Left hindlimb (tissue), 1 donor: ENCODE measurements at places on chromosomes 3 and 15.

DNA sequence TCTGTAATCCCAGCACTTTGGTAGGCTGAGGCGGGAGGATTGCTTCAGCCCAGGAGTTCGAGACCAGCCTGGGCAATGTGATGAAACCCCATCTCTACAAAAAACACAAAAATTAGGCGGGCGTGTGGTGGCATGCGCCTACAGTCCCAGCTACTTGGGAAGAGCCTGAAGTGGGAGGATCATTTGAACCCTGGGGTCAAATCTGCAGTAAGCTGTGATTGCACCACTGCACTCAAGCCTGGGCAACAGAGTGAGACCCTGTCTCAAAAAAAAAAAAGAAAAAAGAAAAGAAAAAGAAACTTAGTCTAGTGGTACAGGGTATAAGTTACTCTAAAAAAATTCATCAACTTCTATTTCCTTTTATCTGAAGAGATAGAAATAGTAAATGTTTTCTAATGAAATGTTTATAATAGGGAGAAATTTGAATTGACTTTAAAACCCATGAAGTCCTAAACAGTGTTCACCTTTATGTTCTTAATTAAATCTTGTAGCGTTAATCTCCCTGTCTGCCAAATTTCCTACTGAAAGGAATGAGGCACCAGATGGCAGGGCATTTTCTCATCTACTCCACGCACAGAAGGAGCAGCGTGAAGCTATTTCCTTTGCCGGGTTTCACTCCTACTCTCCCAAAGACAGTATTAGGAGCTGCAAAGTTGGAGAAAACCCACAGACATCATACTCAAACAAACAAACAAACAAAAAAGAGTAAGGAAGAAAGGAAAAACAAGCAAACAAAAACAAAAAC, 1.9 kb downstream of the PCLAF start:
- no peak for DNase-seq

- DNase-seq: no peak
These were observed 6.6 kb upstream of the TPRG1 start for GRCh38 chr3:189165092-189165612.

- DNase-seq: no peak
These were observed 116.8 kb downstream of the GALK2 start for GRCh38 chr15:49286649-49287404.

GRCh38 chr3:48575366-48575765, 11.8 kb upstream of the UCN2 start:
- DNase-seq: no peak

- no peak for DNase-seq
These were observed 175.8 kb downstream of the XXYLT1 start for GRCh38 chr3:195095035-195095703.

DNA sequence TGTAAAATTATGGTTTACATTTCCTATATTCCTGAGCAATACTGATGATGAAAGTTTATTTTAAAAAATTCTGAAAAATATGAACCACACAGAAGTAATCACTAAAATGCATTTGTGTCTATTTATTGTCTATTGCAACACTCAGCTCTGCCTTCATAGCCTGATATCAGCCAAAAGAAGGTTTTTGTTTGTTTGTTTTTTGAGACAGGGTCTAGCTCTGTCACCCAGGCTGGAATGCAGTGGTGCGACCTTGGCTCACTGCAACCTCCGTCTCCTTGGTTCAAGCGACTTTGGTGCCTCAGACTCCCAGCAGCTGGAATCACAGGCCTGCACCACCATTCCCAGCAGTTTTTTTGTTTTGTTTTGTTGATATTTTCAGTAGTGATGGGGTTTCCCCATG, 1560.2 kb downstream of the SI start:
- DNase-seq: no peak

DNA sequence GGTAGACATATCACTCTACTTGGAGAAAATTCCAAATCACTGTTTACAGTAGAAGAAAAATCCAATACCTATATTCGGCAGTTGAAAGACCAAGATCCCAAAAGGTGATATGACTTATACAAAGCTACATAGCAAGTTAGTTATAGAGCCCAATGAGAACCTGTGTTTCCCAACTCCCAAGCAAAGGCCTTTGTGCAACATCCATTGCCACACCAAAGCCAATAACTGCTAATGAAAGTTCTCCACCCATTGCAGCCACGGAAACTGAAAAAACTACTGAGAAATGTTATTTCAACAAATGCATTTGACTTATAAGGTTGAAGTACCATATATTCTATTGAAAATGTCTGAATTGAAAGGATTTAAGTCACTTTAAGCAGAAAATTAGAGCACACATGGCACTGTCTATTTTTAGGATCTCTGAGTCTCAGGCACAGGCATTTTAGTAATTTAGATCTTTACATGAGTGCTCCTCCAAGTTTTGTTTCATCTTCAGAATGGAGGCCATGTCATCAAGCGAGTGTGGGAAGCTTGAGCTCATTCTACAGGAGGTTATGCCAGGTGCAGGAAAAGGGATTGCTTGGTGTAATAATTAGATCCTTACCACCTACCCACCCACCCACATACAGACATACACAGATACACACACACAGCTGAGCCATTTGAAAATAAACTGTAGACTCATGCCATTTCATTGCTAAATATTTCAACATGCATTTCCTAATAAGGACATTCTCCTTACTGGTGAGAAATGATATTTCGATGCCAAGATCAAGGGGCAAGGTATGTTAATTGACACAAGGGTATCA, 19.7 kb upstream of the ANO10 start:
- DNase-seq: no peak

DNA sequence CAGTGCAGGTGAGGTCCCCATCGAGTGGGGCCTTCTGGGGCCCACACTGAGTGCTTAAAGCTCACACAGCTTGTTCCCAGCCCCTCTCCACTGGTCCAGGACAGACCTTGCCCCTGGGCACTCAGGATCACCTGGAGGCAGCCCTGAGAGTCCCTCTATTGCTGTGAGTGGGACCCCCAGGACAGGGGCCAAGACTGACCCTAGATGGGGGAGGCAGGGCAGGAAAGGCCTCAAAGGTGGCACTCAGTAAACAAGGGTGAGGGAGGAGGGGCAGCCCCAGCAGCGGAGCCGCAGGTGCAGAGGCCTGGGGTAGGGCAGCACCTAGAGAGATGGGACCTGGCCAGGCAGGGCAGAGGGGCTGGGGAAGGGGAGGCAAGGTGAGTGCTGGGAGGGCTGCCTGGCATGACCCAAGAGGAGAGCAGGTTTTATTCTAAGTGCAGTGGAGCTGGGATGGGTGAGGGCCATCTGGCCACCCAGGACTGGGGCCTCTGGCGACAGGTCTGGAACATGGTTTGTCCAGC, 27.9 kb downstream of the CFAP100 start:
- no peak for DNase-seq

GRCh38 chr3:136194409-136195257, 1.5 kb downstream of the MSL2 start:
- DNase-seq: peak; percentile 35

- no peak for DNase-seq
These were observed 11.8 kb upstream of the CSTA start for GRCh38 chr3:122313281-122313680.

GRCh38 chr15:101104141-101104540, 147.7 kb downstream of the CHSY1 start:
- no peak for DNase-seq

- DNase-seq: peak; percentile 60
These were observed 166.0 kb downstream of the NTRK3 start for GRCh38 chr15:88090481-88091011.

DNA sequence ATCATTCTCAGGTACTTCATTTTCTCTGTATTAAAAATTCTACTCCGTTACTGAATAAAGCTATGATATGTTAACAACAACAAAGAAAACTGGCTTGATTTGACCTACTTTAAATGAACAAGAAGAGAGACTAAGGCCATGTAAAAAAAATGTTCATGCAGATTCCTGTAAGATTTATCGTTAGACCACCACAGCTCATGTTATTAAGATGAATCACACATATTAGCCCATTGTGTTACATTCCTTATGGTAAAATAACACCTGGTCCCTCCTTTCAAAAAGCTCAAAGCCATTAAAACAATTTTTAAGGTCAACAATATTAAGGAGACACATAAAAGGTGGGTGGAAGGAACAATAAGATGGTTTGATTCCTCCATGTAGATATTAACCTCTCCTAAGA, 6.3 kb downstream of the THOC7 start:
- DNase-seq: no peak

DNA sequence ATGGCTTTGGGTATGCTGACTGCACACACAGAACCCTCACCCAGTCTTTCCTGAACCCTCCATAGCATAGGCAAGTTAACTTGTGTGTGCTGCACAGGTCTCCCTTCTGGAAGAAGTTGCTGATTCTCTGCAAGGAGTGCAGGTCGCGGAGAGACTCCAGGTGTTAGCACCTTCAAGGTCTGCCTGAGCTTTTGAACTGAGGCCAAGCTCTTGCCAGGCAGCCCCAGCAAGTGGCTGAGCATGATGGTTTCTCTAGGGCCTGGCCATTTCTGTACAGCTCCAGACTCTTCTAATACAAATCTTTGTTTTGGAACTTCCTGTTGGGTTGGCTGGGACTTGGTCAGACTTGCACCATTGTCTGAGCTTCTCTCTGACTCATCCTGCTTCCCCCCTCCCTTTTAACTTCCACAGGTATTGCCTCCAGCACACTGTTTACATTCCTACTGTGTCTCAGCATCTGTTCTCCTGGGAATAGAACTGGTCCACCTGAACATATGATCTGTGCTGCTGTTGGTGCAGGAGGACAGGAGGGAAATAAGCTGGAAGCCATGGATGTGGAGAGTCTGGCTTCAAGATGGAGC, 53.3 kb downstream of the KY start:
- no peak for DNase-seq

GRCh38 chr3:182729903-182730674, 63.2 kb upstream of the ATP11B start:
- DNase-seq: no peak

- peak; percentile 77 for DNase-seq
These were observed 2.4 kb downstream of the UCN2 start for GRCh38 chr3:48561045-48561736.

DNA sequence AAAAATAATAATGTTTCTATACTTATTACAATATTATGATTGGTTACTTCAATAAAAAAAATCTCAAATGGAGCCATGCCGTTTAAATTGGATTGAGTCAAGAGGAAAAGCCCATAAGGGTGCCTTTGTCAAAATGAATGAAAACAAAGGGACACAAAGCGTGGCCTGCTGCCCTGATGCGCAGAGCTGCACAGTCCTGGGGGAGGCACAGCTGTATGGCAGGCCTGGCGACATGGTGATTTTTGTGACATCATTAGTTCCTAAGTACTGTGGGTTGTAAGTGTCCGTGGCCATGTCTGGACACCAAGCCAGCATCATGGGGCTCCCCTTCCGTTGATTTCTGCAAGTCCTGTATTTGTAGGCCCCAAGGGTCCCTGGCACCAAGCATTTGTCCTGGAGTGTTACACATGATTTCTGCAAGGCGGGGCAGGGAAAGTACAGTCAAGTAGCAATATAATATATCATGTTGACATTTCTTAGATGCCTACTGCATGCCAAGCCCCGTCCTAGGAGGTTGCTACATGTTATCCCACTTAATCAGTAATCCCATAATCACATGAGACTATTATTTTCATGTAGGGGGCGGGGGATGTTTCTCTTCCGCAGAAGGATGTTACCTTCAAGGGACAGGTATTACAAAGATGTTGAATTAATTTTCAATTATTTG, 59.7 kb downstream of the GHSR start:
- no peak for DNase-seq

- no peak for DNase-seq
These were observed 41.3 kb downstream of the MEIS2 start for GRCh38 chr15:37059086-37059485.

- no peak for DNase-seq
These were observed 22.8 kb downstream of the TMEM43 start for GRCh38 chr3:14147617-14148016.

- no peak for DNase-seq
These were observed 22.6 kb downstream of the TGFBR2 start for GRCh38 chr3:30628901-30629590.

- no peak for DNase-seq
These were observed 243.9 kb downstream of the MEIS2 start for GRCh38 chr15:36856339-36856973.

DNA sequence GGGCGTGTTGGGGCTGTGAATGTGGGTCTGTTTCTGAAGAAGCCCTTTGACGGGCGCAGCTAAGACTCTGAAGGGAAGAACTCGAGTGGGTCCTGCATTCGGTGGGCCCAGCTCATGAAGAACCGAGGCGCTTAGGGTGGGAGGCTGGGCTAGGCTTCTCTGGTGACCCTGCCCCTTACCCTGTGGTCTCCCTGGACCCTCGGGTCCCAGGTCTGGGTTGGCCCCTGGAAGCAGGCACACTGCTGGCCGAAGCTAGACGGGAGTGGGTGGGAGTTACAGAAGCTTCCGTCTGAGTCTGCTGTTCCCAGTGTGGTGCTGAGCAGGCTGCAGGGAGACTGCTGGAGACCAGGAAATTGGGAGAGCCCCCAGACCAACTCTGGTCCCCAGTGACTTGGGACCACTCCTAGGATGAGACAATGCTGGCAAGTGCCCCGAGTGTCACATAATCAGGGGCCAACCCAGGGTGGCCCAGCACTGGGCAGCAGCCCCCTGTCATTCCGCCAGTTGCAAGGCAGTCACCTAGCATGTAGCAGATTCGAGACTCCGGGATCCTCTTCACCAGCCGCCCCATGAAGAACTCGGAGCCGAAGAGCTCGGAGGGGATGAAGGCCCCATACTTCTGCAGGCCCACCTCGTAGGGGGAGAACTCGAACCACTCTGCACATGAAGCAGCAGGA, 16.7 kb upstream of the EHD4 start:
- DNase-seq: no peak

DNA sequence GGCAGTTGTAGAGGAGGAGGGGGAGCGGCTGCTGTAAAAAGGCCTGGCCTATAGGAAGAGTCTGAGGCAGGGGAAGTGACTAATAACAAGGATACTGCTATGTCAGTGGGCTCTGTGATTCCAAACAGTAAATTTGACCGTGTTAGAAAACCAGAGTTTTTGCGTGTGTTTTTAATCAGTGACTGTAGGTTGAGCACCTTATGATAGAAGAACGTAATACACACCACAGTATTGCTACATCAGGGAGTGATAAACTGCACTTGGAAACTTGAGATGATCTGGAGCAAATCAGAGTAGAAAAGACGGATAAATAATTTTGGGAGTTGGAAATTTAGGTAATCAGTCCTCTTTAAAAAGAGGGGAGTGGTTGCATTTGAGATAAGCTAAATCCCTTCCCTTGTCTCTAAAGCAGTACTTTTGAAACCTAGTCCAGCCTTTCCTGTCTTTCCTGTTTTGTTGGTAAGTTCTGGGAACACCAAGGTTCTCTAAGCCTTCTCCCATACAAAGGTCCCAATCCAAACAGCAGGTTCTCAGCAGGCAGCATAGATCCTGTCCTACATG, 130.5 kb upstream of the NR2E3 start:
- no peak for DNase-seq

- no peak for DNase-seq
These were observed 99.6 kb downstream of the FNDC3B start for GRCh38 chr3:172138792-172139507.

GRCh38 chr3:111979434-111980038, 710 bp downstream of the ABHD10 start:
- no peak for DNase-seq

- no peak for DNase-seq
These were observed 30.7 kb downstream of the DZIP3 start for GRCh38 chr3:108620250-108620649.
